ENCODE measurements at places on chromosomes 2 and 18.

- DNase-seq: no peak
Observed at GRCh38 chr2:10282611-10283105, 20.0 kb upstream of the HPCAL1 start.

DNA sequence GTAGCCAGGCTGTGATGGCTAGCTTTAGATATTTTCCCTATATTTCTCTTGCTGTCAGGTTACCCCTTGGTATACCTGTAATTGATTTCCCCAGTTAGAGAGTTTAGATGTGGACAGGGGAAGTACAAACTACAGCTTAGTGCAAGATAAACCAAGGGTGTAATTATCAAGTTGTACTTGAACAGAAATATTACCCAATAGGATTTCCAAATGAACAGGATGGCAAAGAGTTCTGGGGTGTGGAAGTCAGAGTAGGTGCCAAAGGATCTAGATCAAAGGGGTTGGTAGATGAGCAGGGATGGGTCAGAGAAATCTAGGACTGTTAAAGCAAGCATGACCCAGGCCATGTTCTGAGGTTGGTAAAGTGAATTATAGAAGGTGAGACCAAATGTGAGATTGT, 585.2 kb downstream of the CCDC85A start:
- no peak for DNase-seq

DNA sequence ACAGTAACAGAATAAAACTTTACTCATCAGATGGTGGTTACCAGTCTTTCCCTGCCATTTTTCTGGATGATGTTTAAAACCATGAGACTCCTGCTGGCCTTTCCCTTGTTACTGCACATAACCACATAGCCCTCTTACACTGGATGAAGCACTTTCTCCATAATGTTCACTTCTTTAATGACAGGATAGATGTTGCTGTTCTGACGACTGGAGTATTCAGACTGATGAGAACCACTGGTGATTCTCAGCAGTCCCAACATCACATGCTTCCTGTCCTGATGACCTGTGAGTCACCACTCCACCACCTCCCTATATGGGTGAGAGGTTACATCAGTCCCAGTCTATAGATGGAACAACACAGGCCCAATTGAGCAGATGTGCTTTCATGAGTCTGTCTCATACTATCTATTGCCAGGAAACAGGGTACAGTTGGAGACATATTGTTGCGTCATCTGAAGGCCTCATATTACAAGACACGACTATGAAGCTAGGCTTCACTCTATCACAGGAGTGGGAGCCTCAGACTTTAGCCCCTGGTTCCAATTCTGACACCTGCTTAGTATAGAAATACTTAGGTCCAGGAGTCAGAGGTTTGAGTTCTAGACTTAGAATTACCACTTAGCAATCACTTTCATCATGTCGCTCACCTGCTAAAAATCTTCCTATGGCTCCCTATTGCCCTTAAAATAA, 145.7 kb upstream of the KLF7 start:
- DNase-seq: no peak

DNA sequence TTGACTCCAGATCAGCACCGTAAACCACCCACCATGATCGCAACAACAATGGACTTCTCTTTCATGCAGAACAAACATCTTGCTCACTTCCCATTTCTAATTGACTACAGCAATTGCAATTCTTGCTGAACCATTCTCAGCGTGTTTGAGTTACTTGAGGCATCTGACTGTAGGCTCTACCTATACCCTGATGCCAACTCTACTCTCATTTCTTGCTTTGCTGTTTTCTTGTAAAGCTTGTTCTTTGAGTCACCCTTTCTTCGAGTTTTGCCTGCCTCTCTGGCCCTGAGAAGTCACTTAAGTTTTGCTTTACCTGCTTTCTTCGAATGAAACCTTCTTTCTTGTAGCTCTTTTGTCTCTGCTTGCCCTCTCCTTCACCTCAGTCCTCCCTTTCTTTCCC, 160.5 kb upstream of the RND3 start:
- DNase-seq: no peak

DNA sequence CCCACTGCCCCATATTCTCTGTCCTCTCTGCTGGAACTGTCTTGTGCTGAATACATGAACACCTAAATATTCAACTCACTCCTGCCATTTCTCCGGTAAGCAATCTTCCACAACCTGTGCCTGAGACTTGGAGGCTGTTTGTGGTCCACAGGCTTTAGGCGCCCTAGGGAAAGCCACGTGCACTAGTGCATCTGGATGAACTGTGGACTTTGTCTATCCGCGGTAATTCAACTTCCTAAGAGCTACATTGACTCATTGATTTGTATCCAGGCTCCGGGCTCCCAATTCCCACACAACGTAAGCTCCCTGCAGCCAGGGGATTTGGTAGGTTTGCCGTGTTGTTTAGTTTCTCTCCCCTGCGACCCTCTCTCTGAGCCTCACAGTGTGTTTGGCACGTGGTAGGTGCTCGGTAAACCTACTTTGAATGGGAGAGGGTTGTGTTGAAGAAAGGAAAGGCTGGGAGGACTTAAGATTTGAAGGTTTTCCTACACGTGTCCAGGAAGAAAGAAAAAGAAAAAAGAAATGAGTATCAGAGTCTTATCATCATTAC, 718.2 kb downstream of the DPP10 start:
- no peak for DNase-seq

- DNase-seq: no peak
Observed at GRCh38 chr2:214542295-214542694, 131.4 kb downstream of the VWC2L start.

DNA sequence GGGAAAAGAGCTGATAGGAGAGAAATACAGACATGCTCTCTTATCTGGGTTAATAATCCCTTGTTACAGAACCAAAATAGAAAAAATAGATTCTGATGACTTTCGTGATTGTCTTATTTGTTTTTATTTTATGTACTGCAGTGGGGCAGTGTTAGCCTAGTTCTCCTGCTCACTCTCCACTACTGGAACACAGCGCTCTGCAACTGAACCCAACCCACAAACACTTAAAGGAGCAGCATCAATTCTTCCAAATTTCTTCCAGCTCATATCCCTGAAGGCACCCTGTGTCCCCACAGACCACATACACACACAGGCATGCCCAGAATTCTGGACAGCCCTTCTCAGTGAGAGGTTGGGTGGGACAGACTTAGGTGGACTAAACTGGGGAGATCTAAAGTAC, 160.6 kb downstream of the SS18 start:
- DNase-seq: no peak

DNA sequence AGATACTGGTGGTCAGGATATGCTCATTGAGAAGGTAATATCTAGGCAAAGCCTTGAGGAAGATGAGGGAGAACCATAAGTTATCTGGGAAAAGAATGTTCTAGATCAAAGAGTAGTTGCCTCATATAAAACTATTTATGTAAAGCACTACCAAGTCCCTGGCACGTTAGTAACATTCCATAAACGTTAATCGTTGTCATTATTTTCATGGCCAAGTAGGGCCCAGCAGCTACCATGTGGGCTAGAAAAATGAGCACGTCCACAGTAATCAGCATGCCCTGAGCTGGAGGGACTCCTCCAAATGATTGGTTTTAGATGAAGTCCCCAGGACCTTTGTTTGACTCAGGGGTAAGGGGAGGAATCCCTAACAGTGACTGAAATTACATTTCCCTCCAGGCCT, 32.7 kb upstream of the AFTPH start:
- no peak for DNase-seq

- DNase-seq: no peak
Observed at GRCh38 chr2:165594935-165595255, 125.4 kb downstream of the CSRNP3 start.

GRCh38 chr2:178105566-178105965, 6.7 kb upstream of the RBM45 start:
- no peak for DNase-seq

Data from left renal pelvis (tissue), 4 donors.